AG04450 (cell line): ENCODE measurements at places on chromosomes 2 and 18.

DNA sequence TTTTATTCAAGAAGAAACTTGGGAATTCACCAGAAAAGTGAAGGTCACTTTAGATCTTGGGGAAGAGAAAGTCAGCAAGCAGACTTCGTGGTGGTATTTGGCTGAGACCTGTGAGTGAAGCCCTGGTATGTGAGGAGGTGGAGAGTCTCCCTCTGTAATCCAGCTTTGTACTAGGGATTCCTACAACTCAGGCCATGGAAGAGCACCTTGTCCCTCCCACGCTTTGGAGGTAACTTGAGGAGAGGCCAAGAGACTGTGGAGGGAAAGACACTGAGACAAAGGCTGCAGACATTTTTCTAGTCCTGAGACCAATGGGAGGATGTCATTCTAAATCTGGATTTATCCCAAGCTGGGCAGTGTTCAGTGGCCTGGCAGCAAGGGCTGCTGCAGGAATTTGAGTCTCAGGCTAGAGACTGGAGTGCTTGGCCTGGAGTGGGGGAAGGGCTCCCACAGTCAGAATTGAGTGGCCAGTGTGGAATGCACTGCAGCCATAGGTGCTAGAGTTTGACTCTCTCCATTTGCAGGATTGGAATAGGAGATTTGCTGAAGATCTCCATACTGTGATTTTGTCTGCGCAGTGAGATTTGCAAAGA, 219.0 kb downstream of the ACTR3 start:
- DNase-seq, result no peak

DNA sequence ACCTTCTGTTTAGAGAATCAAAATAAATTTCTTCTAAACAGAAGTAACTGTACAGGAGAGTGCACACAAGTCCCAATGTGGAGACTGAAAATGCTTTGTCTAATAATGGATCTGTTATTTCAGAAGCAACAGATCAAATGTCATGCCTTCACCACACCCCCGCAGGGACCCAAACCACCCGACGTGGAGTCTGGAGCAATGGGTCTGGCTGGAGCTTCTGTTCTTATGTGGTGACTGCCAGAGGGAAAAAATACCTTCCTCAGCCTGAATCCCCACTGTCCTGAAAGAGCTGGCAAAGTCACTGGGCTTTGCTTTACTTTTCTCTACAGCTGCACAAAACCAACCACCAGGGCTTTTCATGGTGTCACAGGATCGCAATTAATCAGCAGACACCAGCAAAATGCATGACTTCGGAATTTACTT, 119.0 kb upstream of the ZFP36L2 start:
- no peak for DNase-seq

DNA sequence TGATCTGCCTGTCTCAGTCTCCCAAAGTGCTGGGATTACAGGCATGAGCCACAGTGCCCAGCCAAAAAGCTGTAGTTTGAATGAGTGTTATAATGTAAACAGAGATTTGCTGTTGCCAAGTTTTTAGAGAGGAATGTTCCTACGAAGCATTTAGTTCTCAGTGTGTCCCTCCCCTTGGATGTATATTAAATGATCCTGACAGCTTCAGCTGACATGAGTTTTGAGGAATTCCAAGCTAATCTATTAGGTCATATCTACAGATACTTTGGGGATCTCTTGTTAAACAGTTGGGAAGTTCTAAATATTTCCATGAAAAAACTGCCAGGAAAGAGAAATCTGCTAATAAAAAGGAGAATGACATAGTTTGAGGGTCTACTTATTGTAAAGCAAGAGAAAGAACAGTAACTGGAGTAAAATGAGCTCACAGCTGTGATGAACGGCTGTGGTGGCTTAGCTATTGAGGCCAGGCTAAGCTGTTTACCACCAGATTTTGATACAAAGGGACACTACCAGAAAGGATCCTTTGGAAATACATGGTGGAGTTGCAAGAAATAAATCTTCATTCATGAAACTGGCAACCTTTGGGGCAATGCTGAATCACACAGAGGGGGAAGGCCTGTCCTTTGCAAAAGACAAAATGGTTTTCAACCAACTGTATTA, 2.6 kb upstream of the STON1 start:
- DNase-seq, result no peak

DNA sequence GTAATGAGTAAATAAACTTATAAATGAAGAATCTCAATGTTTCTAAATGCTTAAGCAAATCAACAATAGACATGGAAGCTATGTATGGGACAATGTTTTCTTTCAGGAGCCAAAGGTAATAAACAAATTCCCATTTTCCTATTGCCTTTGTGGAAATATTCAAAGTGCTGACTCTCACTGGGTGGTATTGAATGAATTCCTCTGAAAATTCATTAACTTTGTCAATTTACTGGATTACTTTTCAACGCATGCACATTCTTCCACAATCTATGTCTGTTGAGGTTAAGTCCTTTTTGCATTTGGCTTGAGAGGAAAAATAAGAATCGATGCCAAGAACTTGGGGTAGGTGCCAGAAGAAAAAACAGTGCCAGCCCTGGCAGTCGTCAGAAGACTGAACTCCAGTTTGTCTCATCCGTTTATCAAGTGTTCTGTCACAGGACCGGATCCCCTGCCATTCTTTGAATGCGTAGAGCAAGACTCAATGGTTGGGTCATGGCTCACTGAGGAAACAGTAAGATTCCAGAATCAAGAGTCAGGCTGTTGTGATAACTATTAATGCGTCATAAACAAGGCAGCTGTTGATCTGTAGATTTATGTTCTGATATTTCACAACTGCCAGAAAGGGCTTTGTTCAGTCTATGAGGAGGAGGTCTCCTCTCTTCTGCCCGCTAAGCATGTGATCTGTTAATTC, 133.3 kb downstream of the GFPT1 start:
- peak; percentile 92 for DNase-seq

- no peak for DNase-seq
Measured at GRCh38 chr2:161997916-161998471, 76.0 kb downstream of the DPP4 start.

DNA sequence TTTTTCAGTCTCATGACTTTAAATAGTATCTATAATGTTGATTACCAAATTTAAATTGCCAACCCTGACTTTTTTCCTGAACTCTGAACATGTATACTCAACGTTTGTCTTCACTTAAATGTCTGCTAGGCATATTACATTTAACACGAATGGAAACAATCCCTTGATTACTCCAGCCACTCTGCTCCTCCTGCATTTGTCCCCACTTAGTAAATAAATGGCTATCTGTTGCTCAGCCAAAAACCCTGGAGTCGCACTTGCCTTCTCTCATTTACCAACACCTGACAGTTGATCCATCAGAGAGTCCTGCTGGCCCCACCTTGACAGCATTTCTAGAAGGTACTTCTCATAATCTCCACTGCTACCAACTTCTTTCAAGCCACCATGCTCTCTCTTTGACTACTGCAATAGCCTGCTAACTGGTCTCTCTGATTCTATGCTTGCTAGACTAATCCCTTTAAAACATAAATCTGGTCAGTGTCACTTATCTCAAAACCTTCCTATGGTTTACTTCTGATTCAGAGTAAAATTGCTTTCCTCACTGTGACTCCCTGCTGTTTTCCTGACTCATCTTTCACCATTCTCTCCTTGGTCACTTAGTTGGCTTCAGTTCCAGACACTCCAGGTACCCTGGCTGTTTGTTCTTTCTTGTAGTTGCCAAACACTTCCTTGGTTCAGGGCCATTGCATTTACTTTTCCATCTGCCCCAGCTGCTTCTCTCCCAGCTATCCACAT, 31.9 kb downstream of the SPAG16 start:
- DNase-seq, result no peak

GRCh38 chr2:235551965-235552364, 58.1 kb downstream of the AGAP1 start:
- no peak for DNase-seq
